ENCODE measurements at places on chromosomes 7 and 10. TPM values are rescaled to one million over a fixed set of nuclear protein-coding genes. Genes with fewer than 3 reads are reported as not detected.

NPTX2 gene
- not detected for total RNA-seq

COL13A1 gene
- total RNA-seq: not detected

ZNF655 gene
- 101 TPM for total RNA-seq

NUB1 gene
- total RNA-seq: 59.0 TPM

LLCFC1 gene
- total RNA-seq: not detected

FMC1 gene
- total RNA-seq: 6.7 TPM

DNA sequence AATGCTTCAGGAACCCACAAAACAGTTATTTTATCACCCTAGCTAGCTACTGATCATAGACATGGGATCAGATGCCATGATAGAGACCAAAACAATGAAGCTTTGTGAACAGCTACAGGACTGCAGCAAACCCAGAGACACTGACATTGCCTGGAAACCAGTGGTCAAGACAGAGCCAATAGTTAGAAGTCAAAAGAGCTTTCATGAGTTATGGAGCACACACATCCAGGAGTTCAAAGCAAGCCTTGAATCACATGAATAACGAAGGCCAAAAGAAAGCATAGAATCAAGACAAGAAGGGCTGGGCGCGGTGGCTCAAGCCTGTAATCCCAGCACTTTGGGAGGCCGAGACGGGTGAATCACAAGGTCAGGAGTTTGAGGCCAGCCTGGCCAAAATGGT lies 34.5 kb upstream of the GSAP start:
- peaks cover 11% of the 10 kb centered on the region for H3K4me1 ChIP-seq
- no peak overlapping the region for H3K27ac ChIP-seq
- H3K4me3 ChIP-seq: no peak overlapping the region
- DNase-seq: no peak
- peaks cover 1% of the 10 kb centered on the region for H3K27me3 ChIP-seq

DNA sequence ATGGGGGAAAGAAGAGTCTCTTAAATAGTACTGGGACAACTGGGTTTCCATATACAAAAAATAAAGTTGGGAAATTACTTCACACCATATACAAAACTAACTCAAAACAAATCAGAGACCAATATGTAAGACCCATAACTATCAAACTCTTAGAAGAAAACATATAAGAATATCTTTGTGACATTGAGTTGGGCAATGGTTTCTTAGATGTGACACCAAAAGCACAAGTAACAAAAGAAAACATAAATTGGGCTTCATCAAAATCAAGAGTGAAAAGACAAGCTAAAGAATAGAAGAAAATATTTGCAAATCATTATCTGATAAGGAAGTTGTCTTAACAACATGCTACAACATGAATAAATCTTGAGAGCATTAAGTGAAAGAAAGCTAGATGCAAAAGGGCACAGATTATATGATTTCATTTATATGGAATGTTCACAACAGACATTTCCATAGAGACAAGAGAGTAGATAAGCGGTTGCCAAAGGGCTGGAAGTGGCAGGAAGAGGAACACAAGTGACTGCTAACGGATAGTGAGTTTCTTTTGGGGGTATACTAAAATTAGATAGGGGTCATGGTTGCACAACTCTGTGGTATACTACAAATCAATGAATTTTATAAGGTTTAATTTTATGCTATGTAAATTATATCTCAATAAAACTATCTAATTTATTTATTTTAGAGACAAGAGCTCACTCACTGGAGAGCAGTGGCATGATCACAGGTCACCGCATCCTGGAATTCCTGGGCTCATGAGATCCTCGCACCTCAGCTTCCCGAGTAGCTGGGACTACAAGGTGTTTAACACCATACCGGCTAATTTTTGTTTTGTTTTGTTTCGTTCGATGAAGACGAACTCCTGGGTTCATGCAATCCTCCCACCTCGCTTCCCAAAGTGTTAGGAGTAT lies 35.4 kb downstream of the JMJD1C start:
- no peaks in the 10 kb centered on the region for H3K27me3 ChIP-seq
- no peak overlapping the region for H3K4me3 ChIP-seq
- no peak for DNase-seq
- H3K4me1 ChIP-seq: peaks cover 9% of the 10 kb centered on the region
- H3K27ac ChIP-seq: no peak overlapping the region

DNA sequence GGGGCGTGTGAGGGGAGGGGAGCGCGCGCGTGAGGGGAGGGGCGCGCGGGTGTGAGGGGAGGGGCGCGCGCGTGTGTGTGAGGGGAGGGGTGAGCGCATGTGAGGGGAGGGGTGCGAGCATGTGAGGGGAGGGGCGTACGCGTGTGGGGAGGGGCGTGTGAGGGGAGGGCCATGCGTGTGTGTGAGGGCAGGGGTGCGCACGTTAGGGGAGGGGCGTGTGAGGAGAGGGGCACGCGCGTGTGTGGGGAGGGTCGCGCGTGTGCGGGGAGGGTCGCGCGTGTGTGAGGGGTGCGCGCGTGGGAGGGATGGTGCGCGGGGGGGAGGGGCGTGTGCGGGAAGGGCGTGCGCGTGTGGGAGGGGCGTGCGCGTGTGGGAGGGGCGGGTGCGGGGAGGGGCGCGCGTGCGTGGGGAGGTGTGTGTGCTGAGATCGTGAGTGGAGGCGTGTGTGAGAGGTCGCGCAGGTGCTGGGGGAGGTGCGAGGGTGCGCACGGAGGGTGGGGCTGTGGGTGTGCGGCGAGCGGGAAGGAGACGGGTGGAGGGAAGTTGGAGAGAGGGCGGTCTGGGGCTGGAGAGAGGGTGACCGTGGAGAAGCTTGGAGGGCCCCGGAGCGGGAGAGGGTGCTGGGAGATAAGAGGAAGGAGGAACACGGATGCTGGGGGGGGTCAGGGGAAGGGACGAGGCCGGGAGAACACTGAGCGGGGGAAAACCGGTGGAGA lies 19.7 kb downstream of the MXI1 start:
- peak; percentile 61 for DNase-seq
- H3K27ac ChIP-seq: peak overlapping the region; percentile 92
- H3K36me3 ChIP-seq: peaks cover 4% of the 10 kb centered on the region
- peaks cover 29% of the 10 kb centered on the region for H3K4me1 ChIP-seq
- peak overlapping the region; percentile 92 for H3K4me3 ChIP-seq

GRCh38 chr10:22534849-22535604 lies 179.4 kb downstream of the PIP4K2A start:
- no peak overlapping the region for H3K27ac ChIP-seq
- no peaks in the 10 kb centered on the region for H3K4me1 ChIP-seq
- DNase-seq: no peak

DNA sequence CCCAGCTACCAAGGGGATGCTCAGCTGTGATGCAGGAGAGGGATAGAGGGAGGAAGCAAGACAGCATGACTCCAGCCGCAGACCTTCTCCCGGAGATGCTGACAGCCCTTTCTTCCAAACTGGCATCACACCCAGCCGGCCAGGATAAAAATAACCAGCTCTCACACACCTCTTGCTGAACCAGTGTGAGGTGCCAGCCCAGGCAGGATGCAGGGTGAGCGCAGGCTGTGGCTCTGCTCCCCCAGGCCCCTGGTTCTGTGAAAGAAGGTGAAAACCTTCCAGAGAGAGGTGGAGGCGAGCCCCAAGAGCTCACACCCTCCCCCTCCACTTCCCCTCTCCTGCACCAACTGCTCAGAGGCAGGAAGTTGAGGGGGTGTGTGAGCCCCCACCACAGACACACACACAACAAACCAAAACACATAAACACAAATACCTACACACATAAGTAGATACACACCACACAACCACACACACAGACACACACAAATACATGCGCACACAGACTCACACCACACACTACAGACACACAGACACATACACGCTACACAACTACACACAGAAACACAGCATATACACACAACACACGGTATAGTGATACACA lies 4.0 kb downstream of the GPR15LG start:
- H3K4me3 ChIP-seq: peak overlapping the region; percentile 16
- DNase-seq: peak; percentile 82
- H3K36me3 ChIP-seq: no peaks in the 10 kb centered on the region
- H3K27me3 ChIP-seq: no peaks in the 10 kb centered on the region
- no peak overlapping the region for H3K27ac ChIP-seq
- H3K4me1 ChIP-seq: peaks cover 2% of the 10 kb centered on the region

DNA sequence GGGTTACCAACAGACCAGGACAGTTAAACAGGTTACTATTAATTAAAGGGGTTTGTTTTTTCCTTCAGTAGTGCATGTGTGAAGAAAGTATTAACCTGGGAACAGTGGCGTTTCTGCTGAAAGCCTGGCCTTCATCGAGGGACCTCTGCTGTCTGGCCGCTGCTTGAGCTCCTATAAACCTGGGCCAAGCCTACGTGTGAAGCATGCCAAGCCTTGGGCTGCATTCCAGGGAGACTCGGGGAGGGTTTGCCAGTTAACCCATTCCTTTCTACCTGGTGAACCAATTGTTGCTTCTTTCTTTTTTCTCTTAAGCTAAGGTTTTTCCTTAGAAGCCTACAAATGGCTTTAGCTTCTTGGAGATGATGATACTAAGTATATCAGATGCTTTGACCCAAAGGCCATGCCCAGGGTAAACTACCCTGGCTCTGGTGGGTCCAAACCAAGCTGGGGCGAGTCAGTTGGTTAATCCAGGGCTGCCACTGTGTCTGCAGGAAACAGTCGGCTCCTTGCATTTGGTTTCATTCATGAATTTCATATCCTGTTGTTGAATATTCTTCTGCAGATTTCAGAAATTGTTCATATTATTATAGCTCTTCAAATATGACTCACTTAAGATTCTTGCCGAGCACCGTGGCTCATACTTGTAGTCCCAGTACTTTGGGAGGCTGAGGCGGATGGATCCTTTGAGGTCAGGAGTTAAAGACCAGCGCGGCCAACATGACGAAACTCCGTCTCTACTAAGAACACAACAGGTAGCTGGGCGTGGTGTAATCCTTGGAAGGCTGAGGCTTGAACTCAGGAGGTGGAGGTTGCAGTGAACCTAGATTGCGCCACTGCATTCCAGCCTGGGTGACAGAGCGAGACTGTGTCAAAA lies 23.8 kb downstream of the PFKP start:
- H3K4me3 ChIP-seq: peak overlapping the region; percentile 40
- H3K27ac ChIP-seq: peak overlapping the region; percentile 85
- no peaks in the 10 kb centered on the region for H3K27me3 ChIP-seq
- DNase-seq: peak; percentile 36

GRCh38 chr7:92595281-92595680 lies 5.1 kb upstream of the FAM133B start:
- H3K27ac ChIP-seq: no peak overlapping the region
- no peak for DNase-seq
- no peak overlapping the region for H3K4me3 ChIP-seq

- no peak for DNase-seq
- no peak overlapping the region for H3K4me3 ChIP-seq
- H3K27me3 ChIP-seq: peaks cover 3% of the 10 kb centered on the region
Observed at GRCh38 chr10:132167976-132168375, 18.8 kb upstream of the DPYSL4 start.

GRCh38 chr7:107315716-107316220 lies 147.0 kb downstream of the HBP1 start:
- DNase-seq: no peak
- H3K4me1 ChIP-seq: no peaks in the 10 kb centered on the region
- no peak overlapping the region for H3K27ac ChIP-seq
- H3K27me3 ChIP-seq: no peaks in the 10 kb centered on the region

DNA sequence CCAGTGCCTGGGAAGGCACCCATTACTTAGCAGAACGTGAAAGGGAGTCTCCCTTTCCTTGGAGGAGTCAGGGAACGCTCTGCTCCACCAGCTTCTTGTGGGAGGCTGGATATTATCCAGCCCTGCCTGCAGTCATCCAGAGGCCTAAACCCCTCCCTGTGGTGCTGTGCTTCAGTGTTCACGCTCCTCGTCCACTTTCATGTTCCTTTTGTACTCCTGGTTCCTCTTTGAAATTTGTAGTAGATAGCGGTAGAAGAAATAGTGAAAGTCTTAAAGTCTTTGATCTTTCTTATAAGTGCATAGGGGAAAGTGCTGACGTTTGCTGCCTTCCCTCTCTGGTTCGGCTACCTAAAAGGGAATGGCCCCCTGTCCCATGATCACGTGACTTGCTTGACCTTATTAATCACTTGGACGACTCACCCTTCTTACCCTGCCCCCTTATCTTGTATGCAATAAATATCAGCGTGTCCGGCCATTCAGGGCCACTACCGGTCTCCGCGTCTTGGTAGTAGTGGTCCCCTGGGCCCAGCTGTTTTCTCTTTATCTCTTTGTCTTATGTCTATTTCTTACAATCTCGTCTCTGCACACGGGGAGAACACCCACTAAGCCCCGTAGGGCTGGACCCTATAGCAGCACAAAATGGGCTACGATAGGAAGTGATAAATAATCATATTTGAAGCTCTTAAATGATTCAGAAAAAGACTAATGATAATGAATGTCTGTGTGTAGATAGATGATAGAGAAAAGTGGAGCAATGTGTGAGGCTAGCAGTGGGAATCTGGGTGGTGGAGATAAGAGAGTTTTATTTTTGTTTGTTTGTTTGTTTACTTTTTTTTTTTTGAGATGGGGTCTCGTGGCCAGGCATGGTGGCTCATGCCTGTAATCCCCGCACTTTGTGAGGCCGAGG lies 5.8 kb upstream of the ESYT2 start:
- no peak overlapping the region for H3K4me3 ChIP-seq
- peaks cover 15% of the 10 kb centered on the region for H3K4me1 ChIP-seq
- no peaks in the 10 kb centered on the region for H3K36me3 ChIP-seq
- H3K27me3 ChIP-seq: peaks cover 8% of the 10 kb centered on the region

DNA sequence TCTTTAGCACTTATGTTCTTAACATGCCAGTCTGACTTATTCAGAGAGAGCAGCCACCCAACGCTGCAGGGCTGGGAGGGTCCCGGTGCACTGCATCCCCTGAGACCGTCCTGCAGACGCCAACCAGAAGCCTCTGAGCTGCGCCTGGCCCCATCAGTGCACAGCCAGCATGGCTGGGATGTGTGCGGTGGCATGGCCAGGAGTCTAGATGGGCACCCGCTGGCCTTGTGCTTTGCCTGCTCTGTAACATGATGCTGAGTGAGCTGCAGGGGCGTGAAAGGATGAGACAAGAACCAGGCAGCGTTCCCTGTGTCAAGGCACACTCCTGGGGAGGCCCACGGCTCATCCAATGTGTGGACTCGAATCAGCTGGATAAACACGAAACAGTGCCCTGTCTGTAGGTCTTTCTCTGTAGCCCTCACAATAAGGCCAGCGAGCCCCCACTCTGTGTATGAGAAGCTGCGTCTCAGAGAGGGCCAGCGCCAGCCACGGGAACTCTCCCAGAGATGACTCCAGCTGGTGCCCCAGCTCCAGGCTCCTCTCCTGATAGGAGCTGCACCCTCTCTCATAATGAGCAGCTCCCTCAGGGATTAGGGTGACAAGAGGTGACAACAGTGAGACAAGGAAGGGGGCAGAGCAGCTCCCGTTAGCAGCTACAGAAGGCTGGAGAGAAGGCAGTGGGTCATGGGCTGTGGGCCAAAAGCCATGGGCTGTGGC lies 96.8 kb downstream of the TNS3 start:
- no peak overlapping the region for H3K4me3 ChIP-seq
- DNase-seq: no peak
- H3K27ac ChIP-seq: no peak overlapping the region
